ENCODE measurements at places on chromosomes 7 and 10. TPM values are rescaled to one million over a fixed set of nuclear protein-coding genes. Genes with fewer than 3 reads are reported as not detected.

Gene PIP
- not detected for total RNA-seq

Gene ANXA8
- total RNA-seq = 2.5 TPM

Gene SH2D4B
- 0.18 TPM for total RNA-seq

Gene MYH16
- not detected for total RNA-seq

Gene UTF1
- total RNA-seq = not detected

Gene LAMB4
- total RNA-seq = 0.89 TPM

Gene COPG2
- total RNA-seq = 21.8 TPM

Gene KCP
- total RNA-seq = 1.8 TPM

Gene OPALIN
- total RNA-seq = not detected

Gene DRGX
- total RNA-seq = not detected

Gene GNAT3
- total RNA-seq = not detected

Gene PGAM2
- 0.85 TPM for total RNA-seq

Gene VAX1
- not detected for total RNA-seq

Gene PPP1R17
- total RNA-seq = not detected

Gene GET4
- 25.4 TPM for total RNA-seq

Gene H2BK1
- total RNA-seq = not detected

Gene TACC2
- total RNA-seq = 49.1 TPM

Gene ZNF485
- total RNA-seq = 3.8 TPM

Gene RSPH10B
- 0.27 TPM for total RNA-seq

Gene CFAP58
- total RNA-seq = 0.67 TPM
